Islet precursor cell (in vitro differentiated cells): ENCODE measurements at places on chromosomes 12 and 14.
A peak's percentile ranks its signal among the peaks of the same experiment; 100 is the strongest.

DNA sequence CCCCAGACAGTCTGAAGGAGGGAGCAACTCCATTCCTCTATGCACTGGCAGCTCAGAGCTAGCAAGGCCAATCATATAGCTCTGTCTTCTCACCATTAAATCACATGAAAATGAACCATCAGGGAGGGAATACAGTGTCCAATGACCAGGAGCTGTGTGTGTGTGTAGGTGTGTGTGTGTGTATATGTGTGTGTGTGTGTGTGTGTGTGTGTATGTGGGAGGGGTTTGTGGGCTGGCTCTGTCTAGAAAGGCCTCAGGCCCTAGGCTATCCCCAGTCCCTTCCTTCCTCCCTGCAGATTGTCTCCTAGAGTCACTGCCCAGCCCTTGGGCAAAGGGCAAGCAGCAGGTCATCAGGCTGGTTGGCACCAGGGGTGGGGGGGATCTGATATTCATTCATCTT lies 5.7 kb upstream of the SUSD6 start:
- peak; percentile 59 for DNase-seq

GRCh38 chr14:63673886-63674497 lies 32.3 kb upstream of the WDR89 start:
- no peak for DNase-seq

- peak; percentile 32 for DNase-seq
Observed at GRCh38 chr14:94936401-94936892, 166.5 kb upstream of the GSC start.

- DNase-seq = no peak
Observed at GRCh38 chr14:73774241-73774570, 60.0 kb upstream of the PNMA1 start.

GRCh38 chr12:82757656-82758055 lies 71.0 kb downstream of the TMTC2 start:
- no peak for DNase-seq

- DNase-seq = no peak
Observed at GRCh38 chr12:95102916-95103671, 29.7 kb upstream of the NR2C1 start.
